ENCODE measurements at places on chromosomes 6 and 20.

DNA sequence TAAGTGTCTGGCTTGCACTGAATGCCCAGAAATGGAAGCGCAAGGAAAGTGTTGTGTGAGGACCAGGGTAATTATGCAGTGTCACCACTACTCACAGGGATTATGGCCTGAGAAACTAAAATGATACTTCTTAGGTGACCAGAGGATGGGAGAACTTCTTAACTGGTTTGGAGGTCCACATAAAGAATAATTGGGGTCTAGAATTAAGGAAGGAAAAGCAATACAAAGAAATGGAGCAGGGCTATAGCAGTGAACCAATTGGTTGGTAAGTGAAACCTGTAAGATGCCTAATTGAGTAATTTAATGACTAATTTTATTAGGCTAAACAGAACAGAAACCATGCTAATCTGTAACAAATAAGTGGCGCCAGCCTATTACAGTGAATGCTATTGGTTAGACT, 5.3 kb downstream of the TSPYL4 start:
- no peak for DNase-seq

DNA sequence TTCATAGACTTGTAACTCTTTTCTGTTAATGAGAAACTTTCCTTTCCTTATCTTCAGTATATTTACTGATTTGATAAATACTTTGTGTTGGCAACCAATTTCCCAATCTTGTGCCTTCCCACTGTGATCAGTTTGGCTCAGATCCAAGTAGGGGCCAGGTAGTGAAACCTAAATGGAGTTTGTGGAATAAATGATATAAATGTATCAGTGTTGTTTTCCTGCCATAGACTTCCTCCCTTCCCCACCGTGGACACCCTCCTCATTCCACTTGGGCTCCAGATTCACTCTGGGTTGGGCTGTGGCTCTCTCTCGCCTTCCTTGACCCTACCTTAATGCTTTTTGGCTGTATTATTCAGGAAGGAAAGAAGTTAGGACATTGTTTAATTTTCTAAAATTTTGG, 1.3 kb downstream of the ZKSCAN3 start:
- no peak for DNase-seq

DNA sequence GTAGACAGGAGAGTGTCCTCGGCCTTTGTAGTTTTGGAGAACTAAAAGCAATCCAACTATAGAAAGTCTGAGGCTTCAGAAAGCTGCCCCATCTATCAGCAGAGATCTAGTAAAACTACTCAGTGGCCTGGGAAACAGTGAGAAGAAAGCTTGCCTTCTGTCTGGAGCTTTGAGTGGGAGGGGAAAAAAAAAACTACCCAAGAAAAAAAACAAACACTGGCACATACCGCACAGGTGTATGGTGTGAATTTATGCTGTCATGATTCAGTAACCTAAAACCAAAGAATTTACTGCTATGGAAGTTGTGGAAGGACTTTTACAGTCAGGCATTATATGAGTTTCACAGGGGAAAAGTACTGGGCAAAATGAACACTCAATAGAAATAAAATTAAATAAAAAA, 280.5 kb downstream of the ADGRB3 start:
- no peak for DNase-seq

- no peak for DNase-seq
Observed at GRCh38 chr6:84220809-84221409, 6.5 kb downstream of the CEP162 start.

- DNase-seq = no peak
Observed at GRCh38 chr20:18056174-18057100, 1.3 kb downstream of the OVOL2 start.

GRCh38 chr20:49575551-49576060, 7.7 kb upstream of the PTGIS start:
- DNase-seq = no peak

- DNase-seq = no peak
Observed at GRCh38 chr20:63005365-63005861, 1.4 kb downstream of the BHLHE23 start.

- no peak for DNase-seq
Observed at GRCh38 chr6:135608031-135608430, 110.5 kb upstream of the AHI1 start.

GRCh38 chr6:65943051-65943450, 236.0 kb upstream of the EYS start:
- no peak for DNase-seq

DNA sequence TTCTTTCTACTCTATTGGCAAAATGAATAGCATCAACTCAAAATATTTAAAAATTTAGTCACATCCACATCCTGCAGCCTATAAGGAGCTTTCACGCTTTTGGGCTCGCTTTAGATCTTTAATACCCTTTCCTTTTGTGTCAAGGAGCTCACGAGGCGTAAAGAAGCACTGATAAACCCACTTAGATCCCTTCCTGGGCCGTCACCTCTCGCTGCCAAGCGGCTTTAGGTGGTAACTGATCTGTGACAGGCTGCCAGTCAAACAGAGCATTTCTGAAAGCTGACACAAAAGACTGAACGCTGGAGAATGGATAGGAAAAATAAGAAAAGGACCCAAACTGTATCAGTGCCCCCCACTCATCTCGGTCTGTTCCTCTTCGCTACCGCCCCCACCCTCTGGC, 385.7 kb upstream of the MMS22L start:
- no peak for DNase-seq

DNA sequence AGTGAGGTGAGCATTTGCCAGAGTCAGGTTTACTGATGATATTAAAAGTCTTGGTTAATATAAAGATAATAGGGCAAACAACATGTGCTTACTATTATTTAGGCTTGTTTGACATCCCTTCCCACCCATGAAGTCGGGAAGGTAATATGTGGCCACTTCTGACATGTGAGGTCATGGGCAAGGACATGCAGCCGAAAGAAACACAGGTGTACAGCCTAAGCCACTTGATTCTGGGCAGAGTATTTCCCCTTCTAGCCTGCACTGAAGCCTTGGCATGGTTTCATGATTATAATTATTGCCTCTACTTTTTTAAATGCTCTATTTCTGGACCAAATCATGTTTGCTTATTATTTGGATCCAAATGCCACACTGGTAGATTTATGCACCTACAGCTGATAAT, 52.3 kb downstream of the TSPYL4 start:
- no peak for DNase-seq

DNA sequence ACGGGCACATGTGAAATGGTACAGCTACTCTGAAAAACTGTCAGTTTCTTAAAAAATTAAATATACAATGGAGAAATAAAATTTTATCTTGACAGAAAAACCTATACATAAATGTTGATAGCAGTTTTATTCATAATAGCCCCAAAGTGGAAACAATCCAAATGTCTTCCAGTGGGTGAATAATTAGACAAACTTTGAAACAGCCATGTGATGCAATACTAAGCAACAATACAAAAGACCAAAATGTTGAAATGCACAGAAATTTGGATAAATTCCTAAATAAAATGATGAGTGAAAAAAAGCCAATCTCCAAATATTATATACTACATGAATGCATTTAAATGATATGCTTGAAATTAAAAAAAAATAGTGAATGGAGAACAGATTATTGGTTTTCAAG, 523.1 kb downstream of the HTR1B start:
- DNase-seq = no peak

DNA sequence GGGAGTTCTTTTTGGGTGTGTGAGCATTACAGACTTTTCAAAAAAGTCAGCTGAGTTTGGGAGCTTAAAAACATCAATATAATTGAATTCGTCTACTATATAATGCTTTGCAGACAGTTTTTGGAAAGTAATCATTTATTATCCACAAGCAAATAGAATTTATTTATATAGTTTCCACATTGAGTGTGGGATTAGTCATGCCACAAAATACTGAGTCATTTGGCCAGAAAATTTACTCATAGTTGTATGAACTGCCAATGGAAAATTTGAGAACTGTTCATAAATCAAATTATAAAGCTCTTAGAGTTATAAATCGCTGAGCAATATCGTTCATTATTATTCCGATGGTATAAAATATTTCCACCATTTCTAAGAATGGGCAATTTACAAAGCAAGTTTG, 5.0 kb downstream of the BEND6 start:
- DNase-seq = no peak

DNA sequence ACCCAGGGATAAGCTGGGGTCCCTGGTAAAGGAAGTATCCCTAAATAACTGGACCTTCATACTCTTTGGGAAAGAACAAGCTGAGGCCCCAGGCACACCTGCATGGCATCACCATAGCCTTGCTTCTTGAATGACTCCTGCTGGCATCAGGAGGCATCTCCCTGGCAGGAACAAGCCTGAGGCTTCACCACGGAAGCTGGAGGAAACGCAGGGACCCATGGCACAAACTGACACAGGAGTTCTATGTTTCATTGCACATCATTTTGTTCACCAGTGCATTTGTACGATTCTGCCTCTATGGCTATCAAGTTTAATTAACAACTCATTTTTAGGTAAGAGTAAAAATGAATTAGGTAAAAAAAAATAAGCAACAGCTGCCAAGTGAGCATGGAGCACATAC, 619 bp upstream of the PDE7B start:
- DNase-seq = no peak

DNA sequence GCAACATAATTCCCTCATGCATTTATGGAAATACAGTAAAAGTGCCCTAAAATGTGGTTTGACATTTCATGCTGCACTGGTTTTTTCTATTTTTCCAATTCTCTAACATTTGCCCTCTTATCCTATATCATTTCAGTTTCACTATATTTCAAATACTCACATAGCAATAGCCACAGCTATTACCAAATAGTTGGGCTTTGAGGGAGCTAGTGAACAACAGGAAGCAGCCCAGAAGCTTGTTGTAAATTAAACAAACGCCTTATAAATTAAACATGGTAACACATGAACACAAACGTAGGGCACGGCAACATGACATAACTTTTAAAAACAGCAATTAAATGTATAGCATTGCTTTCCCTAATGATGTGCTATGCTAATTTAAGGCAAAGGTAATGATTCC, 469.0 kb downstream of the CDC5L start:
- DNase-seq = no peak

DNA sequence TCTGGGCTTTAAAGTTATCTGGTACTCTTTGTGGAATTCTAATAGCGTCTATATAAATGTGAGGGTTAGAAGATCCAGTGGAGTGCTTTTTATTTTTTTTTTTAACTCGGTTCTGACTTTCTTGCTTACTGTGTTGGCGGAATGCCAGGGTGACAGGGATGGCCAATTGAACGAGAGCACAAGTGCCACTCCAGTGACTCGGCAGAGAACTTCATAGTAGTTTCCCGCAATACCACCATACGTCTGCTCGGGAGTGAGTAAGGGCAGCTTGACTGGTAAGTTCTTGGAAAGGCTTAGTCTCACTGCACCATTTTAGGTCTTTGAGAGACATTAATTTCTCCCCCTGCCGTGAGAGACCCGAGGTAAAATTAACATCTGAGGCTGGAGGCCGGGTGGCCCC, 49.4 kb upstream of the TULP1 start:
- DNase-seq = no peak

- no peak for DNase-seq
Observed at GRCh38 chr20:19435316-19435715, 222.9 kb downstream of the SLC24A3 start.

GRCh38 chr6:36268478-36269275, 1.2 kb upstream of the PNPLA1 start:
- no peak for DNase-seq

DNA sequence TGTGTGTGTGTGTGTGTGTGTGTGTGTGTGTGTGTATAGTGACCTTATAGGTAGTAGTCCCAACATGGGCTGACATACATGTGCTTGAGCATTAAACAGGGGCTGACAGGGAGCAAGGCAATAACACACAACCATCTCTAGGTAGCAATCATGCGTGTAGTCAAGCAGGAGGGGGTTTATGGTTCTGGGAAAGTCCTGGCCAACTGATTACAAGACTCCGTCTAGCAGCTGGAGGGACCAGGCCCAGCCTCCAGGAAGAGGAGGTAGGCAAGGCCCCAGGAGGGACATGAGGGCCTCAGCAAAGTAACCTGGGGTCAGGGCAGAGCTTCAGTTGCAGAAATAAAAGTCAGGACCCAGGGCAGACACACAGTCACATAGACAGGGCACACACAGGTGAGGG, 60.6 kb upstream of the E2F3 start:
- DNase-seq = no peak

GRCh38 chr6:46583081-46583480, 69.5 kb downstream of the CYP39A1 start:
- DNase-seq = no peak

DNA sequence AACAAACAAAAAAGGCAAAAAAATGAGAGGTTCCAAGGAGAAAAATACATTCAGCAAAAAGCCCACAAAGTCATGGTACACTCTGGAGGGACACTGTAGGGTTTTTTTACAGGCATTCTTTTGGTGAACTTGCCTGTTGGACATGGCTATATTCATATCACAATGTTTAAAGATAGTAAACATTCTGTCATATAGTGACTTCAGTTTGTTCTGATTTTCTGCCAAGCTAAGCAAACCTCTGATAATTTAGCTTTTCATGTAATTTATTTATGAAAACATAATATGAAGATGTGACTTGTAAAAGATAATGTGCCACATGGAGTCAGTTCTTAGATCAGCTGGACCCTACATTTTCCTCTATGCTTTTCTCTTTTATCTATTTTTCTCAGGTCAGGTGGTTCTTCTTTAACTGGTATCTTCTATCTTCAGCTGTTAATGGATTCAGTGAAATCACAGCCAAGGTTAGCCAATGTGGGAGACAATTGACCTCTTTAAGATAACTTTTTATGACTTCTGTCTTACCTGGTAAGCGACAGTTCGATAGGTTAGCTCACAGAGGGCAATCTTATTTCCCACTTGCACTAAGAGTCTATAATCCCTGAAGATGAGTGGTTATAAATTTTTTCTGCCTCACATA, 87.9 kb downstream of the ADGRB3 start:
- DNase-seq = no peak

- no peak for DNase-seq
Observed at GRCh38 chr20:46000262-46000996, 8.3 kb upstream of the MMP9 start.

DNA sequence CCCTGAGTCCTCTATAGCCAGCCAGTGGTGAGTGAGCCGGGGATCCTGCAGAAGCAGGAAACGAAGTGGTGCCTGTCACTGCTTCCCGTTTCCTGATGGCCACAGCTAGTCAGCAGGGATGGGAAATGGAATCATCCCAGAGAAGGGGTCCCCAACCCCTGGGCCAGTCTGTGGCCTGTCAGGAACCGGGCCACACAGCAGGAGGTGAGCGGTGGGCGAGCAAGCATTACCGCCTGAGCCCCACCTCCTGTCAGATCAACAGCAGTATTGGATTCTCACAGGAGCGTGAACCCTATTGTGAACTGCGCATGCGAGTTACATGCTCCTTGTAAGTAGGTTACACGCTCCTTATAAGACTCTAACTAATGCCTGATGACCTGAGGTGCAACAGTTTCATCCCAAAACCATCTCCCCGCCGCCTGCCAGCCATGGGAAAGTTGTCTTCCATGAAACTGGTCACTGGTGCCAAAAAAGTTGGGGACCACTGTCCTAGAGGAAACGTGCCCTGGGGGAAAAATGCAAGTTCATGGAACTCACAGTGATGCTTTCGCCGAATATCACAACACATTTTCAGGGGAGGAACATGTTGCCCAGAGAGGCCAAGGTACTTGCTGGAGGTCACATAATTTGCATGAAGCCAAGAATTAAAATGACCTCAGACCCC, 113.8 kb downstream of the JPH2 start:
- DNase-seq = no peak
